CD8-positive, alpha-beta memory T cell (primary cell): ENCODE measurements at places on chromosomes 2 and 18. TPM values are rescaled to one million over a fixed set of nuclear protein-coding genes. Genes with fewer than 3 reads are reported as not detected.

IL36B gene
- not detected for total RNA-seq

HS1BP3 gene
- total RNA-seq = 9.3 TPM

LRP2 gene
- total RNA-seq = 0.07 TPM

SANBR gene
- 3.7 TPM for total RNA-seq

REL gene
- total RNA-seq = 45.6 TPM

SP5 gene
- total RNA-seq = not detected

WNT6 gene
- total RNA-seq = 0.42 TPM

SKA1 gene
- total RNA-seq = 28.7 TPM

POTEF gene
- total RNA-seq = not detected

HSPD1 gene
- 1,183 TPM for total RNA-seq

RNF144A gene
- 14.9 TPM for total RNA-seq

AGAP1 gene
- total RNA-seq = 2.7 TPM

CHMP3 gene
- total RNA-seq = 58.9 TPM

SAG gene
- not detected for total RNA-seq

LRP1B gene
- not detected for total RNA-seq

ACMSD gene
- not detected for total RNA-seq

DYNAP gene
- total RNA-seq = not detected

SIX3 gene
- total RNA-seq = not detected

SRD5A2 gene
- total RNA-seq = not detected

LIMS3 gene
- total RNA-seq = 1.7 TPM

EHBP1 gene
- total RNA-seq = 23.1 TPM

AQP12A gene
- not detected for total RNA-seq

PLGLB2 gene
- 0.59 TPM for total RNA-seq

ANKRD29 gene
- total RNA-seq = not detected

MDH1B gene
- total RNA-seq = 1.2 TPM

DSG4 gene
- not detected for total RNA-seq

DES gene
- total RNA-seq = not detected

C2orf76 gene
- total RNA-seq = 19.6 TPM

ARL4C gene
- total RNA-seq = 54.0 TPM

FKBP7 gene
- total RNA-seq = 3.1 TPM

RGPD4 gene
- 0.72 TPM for total RNA-seq

CACNB4 gene
- 0.18 TPM for total RNA-seq

HOXD8 gene
- total RNA-seq = not detected

AMER3 gene
- not detected for total RNA-seq
